Body of pancreas (tissue), 4 donors: ENCODE measurements at places on chromosomes 1 and 21. TPM values are rescaled to one million over a fixed set of nuclear protein-coding genes. Genes with fewer than 3 reads are reported as not detected.

CAPN2 gene
- total RNA-seq: 85.7 TPM

KISS1 gene
- not detected for total RNA-seq

PGLYRP3 gene
- not detected for total RNA-seq

ST6GALNAC3 gene
- total RNA-seq: 1.3 TPM

FAAP20 gene
- 19.8 TPM for total RNA-seq

ETV3L gene
- not detected for total RNA-seq

OR2T11 gene
- not detected for total RNA-seq

CLCA4 gene
- not detected for total RNA-seq

BCL2L15 gene
- 28.0 TPM for total RNA-seq

OR2G6 gene
- total RNA-seq: not detected

IRF6 gene
- total RNA-seq: 20.0 TPM

GRCh38 chr1:29121516-29121935, 2.2 kb downstream of the TMEM200B start:
- no peak for DNase-seq

DNA sequence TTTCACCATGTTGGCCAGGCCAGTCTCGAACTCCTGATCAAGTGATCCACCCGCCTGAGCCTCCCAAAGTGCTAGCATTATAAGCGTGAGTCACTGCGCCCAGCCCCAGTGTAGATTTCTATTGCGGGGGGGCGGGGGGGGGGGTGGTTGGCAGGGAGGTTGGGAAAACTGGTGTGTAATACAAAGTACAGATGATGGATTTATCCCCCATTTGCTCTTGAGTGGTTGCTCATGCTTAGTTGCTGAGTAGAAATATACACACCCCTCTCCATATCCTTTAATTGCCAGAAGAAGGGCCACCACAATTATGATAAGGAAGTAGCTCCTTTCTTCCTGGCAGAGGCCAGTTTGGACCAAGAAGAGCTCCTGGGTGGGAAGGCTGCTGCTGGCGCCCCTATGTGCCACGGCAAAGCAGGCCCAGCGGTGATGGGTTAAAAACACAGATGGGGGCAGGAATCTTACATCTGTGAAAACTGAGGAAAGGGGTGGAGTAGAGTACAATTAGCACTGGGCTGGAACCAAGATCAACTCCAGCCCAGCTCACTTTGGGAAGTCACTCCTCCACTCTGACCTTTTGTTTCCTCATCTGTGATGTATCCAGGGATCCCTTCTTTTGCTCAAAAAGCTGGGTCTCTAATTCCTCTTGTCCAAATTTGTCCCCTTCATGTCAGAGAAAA, 55.2 kb downstream of the MRPL37 start:
- DNase-seq: no peak

DNA sequence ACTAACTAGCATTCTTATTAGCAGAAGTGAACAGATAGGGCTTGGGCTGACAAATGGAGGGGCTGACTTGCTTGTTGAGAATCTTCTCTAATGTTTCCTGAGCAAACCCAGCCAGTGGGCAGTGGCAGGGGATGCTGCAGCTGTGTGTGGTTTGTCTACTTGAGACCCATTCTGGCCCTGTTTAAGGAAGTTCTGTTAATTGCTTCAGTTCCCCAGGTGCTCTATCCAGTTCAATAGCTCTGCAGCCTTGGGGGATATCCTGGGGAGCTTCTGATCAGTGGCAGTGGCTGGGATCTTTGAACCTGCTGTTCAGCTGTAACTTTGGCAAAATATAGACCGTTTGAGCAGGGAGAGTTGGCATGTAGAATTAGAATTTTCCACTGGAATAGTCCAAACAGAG, 137.4 kb downstream of the ZNF326 start:
- no peak for DNase-seq

DNA sequence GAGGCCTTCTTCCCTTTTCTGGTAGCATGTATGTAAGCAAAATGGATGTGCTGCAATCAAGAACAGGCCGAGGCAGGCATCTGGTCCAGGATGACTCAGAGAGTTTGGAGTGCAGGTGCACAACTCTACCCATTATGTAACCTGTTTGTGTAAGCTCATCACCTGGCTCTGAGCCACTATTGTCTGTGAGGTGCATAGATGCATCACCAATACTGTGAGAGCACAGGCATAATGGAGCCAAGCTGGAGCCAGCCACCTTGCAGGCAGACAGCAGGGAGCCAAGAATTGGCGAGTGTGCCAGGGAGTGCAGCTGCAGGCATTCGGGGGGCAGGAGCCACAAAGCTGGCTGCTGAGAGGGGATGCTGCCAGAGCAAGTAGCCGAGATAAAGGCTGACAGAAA, 549.9 kb upstream of the RGS18 start:
- DNase-seq: no peak

- DNase-seq: no peak
These were observed 25.1 kb downstream of the SHCBP1L start for GRCh38 chr1:182927693-182928433.

- DNase-seq: no peak
These were observed 61.9 kb downstream of the RHBG start for GRCh38 chr1:156430866-156431265.

- DNase-seq: no peak
These were observed 89.3 kb upstream of the AKT3 start for GRCh38 chr1:243939167-243939848.

DNA sequence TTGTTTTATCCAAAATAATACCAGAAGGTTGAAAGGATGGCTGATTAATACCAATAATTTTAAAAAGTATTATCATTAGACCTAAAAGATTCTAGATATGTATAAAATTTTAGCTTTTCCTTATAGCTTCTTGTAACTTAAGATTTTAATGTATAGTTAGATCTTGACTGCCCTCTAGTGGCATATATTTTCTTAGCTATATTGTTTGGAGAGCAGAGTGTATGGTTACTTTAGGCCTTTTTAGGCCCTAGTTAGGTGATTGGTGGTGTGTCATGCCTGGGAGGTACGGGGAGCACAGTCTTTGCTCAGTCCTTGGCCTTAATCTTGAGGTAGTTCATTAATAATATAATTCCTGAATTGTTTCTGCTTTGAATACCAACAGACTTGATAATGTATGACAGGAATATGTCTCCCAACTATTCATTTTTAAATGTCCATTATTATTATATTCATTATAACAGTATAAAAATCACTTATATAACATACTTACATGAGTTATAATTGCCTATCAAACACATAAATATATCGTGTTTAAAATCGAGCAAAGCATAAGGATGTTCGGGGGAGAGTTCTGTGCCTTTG, 328.4 kb downstream of the ZP4 start:
- no peak for DNase-seq

- no peak for DNase-seq
These were observed 1350.4 kb downstream of the AMY1C start for GRCh38 chr1:105100102-105100501.

DNA sequence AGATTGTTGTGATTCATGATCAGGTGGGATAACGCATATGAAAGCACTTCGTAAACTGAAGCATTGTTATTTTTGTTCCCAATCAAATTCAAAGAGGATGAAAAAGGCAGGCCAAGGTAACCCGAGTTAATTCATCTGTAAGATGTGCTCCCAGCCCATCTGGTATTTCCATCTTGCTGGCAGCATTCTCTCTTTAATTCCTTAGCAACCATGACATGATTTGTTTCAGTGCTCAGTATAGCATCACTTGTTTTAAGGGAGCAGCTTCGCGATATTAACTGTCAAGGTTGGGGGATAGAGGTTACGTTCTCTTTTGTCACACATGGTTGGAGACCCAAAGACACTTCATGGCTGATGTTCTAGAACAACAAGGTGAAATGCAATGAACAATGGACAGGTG, 6.4 kb downstream of the TSPAN2 start:
- DNase-seq: no peak

DNA sequence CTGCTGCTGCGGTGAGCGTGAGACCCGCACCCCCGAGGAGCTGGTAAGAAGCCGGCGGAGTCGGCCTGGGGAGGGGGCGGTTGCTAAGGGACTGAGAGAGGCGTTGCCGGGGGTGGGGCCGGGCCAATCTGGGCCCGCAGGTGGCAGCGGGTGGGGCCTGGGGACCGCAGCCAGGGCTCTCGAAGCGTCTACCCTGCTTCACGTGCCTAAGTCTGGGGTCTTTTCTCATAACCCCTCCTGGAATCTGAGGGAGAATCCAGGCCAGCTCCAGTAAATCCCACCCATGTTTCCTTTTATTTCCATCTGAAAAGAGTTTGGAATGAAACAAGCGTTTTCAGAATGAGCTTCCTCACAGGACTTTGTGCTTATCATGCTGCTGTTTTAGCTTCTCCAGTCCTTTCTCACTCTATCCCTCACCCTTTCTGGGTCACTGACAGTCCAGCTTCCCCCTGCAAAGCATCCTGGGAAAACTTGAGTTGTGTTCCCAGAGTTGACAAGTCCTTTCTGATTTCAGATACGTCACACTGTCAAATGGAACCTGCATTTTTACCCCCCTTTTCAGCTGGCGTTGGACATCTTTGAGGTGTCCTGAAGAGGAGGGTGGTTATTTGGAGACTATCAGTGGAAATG, 431 bp downstream of the CLCN6 start:
- DNase-seq: no peak

DNA sequence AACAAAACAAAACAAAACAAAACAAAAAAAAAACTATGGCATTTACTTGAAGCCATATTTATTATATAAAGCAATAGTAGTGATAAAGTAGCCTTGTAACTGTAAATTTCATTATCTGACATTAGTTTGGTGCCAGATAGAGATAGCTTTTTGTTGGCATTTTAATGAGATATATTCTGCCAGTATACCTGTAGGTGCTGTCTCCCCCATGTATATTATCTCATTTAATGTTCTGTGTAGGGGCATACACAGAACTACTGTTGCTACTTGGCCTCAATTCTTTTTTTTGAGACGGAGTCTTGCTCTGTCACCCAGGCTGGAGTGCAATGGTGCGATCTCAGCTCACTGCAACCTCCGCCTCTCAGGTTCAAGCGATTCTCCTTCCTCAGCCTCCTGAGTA, 67.4 kb downstream of the TMEM200B start:
- no peak for DNase-seq

- no peak for DNase-seq
These were observed 3.3 kb downstream of the SSBP3 start for GRCh38 chr1:54402896-54403295.

DNA sequence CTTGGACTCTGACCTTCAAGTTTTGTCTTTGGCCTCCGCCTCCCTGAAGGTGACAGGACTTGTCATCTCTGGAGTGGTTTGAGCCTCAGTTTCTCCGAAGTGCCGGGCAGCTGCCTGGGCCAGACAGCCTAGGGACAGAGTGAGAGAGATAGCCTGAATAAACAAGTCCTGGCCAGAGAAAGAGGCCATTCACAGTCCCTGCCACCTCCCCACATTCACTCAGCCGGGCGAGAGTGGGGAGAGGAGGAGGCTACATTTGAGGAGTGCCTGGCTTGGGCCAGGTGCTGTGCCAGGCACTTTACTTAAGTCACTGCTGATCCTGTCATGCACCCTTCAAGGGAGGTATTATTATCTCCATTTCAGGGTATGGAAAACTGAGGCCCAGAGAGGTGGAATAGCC, 3.5 kb downstream of the EXTL1 start:
- DNase-seq: no peak

GRCh38 chr21:31611445-31611844, 48.0 kb upstream of the SOD1 start:
- no peak for DNase-seq

GRCh38 chr1:59482986-59483385, 186.1 kb downstream of the FGGY start:
- no peak for DNase-seq

DNA sequence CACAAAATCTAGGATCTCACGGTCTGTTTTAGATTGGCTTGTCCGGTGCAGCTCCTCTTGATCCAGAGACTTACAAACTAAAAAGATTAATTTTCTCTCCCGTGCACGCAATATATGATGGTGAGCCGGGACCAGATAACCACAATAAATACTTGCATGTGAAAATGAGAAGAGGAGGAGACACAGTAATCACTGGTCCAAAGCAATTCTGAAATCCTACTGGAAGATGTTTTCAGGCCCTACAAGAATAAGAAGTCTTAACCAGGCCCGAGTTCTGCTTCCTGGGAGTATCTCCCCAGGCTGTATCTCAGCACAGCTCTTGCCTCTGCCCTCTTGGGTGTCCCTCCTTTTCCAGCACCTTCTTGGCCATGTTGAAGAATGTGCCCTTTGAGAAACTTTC, 1.0 kb upstream of the WDR4 start:
- no peak for DNase-seq

DNA sequence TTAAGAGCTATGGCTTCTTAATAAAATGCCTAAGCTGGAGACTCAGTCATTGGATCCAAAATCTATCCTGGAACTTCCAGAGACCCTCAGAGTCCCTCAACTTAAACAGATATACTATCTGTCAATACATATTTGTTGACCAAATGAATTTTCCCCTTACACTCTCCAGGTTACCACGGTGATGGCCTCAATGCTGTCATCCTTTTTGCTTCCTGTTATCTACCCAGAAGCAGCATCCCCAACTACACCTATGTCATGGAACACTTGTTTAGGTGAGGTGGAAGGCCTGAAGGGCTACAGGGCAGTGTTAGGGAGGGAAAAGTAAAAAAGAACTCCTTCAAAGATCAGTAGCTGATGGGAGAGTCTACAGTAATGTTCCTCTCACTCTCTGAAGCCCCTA, 4.4 kb upstream of the C1orf56 start:
- no peak for DNase-seq

DNA sequence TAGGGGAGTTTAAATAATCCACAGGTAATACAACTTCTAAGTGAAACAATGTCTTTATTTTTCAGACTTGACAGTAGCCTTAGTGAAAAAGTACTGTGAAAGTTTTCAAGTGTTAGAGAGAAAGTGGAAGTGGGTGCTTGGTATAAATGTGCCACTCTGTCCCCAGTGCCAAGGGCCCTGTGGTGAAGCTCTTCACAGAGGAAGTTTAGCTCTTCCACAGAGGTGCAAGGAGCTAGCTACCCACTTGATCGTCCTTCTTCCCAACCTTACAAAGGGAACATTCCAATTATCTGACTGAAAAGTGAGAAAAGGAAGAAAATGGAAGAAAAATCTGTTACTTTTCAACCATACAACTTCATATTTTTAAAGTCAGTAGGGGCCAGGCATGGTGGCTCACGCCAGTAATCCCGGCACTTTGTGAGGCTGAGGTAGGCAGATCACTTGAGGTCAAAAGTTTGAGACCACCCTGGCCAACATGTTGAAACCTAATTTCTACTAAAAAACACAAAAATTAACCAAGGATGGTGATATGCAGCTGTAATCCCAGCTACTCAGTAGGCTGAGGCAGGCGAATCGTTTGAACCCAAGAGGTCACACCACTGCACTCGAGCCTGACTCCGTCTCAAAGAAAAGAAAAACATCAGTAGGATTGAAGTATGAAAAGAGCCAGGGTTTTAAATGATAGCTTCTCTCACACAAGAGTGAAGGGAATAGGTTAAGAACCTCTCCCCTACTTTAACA, 41.0 kb upstream of the PTPRC start:
- no peak for DNase-seq

GRCh38 chr1:213936571-213936970, 51.2 kb upstream of the PROX1 start:
- DNase-seq: no peak

GRCh38 chr1:193183019-193183627, 3.3 kb downstream of the B3GALT2 start:
- DNase-seq: no peak
